Stimulated activated CD4-positive, alpha-beta T cell treated with anti-CD3 and anti-CD28 coated beads, Interleukin-12 subunit alpha, Interleukin-12 subunit beta, amount 100 ng/mL, for 24 hours (primary cell): ENCODE measurements at places on chromosomes 11 and 22.

DNA sequence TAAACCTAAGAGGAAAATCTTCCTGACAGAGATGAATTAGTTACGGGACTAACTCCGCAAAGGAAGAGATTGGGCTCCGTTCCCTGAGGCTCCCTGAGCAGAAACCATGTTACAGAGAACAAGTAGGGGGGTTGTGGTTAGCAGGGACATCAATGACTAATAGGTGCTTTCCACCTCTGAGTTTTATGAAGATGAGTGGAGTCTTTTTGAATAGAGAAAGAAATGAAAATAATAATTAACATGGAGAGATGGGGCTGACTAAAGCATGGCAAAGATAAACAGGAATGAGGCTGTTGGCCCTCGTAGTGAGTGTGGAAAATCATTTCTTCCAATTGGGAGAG, 47.5 kb upstream of the PICALM start:
- DNase-seq, result peak; percentile 26

DNA sequence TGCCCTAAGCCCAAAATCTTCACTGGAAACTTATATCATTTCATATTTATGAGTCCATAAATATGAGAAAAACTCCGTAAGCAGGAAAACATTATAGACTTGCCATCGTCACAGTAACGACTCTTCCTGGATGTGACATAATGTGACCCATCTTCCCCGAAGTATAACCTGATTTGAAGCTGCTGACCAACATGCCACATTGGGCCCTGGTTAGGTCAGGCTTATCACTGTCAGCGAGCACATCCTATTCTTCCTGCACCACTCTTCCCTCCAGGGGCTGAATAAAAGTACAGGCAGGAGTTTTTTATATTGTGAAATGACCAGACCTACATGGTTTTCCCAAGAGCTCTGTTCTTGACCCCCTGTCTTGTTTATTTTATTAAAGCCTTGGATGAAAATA, 12.1 kb upstream of the BLID start:
- no peak for DNase-seq

GRCh38 chr22:50173983-50174355, 3.4 kb downstream of the PANX2 start:
- no peak for DNase-seq

GRCh38 chr11:33016654-33017053, 976 bp downstream of the DEPDC7 start:
- no peak for DNase-seq
